Stimulated activated CD4-positive, alpha-beta T cell treated with anti-CD3 and anti-CD28 coated beads, Interleukin-1b, Interleukin-23, amount 100 ng/mL, for 4 hours (primary cell): ENCODE measurements at places on chromosomes 11 and 22.

GRCh38 chr11:81993755-81994154 is 739.9 kb downstream of the FAM181B start:
- no peak for DNase-seq

DNA sequence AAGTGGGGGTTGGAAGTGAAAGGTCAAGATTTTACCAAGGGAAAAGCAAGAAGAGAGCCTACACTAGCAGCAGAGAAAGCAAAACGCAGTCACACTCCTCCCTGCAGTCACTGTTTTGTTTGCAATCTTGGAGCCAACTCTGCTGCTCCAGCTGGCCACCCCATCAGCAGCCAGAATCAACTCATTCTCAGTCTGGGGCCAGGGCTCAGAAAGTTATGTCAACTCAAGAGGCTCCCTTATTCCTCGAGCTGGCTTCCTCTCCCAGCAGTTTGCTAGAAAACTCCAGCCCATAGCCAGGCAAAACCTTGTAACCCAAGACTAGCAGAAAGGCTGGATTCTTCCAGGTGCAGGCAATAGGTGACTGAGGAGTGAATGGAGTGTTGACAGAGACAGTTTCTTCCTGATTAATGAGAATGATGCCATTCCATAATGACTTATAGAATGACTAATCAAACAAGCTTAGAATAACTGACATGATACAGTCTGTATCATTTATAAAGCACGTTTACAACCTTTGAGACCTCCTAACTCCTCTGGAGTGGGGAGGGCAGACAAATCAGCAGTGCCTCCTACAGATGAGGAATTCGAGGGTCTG is 53.4 kb downstream of the P4HA3 start:
- no peak for DNase-seq

DNA sequence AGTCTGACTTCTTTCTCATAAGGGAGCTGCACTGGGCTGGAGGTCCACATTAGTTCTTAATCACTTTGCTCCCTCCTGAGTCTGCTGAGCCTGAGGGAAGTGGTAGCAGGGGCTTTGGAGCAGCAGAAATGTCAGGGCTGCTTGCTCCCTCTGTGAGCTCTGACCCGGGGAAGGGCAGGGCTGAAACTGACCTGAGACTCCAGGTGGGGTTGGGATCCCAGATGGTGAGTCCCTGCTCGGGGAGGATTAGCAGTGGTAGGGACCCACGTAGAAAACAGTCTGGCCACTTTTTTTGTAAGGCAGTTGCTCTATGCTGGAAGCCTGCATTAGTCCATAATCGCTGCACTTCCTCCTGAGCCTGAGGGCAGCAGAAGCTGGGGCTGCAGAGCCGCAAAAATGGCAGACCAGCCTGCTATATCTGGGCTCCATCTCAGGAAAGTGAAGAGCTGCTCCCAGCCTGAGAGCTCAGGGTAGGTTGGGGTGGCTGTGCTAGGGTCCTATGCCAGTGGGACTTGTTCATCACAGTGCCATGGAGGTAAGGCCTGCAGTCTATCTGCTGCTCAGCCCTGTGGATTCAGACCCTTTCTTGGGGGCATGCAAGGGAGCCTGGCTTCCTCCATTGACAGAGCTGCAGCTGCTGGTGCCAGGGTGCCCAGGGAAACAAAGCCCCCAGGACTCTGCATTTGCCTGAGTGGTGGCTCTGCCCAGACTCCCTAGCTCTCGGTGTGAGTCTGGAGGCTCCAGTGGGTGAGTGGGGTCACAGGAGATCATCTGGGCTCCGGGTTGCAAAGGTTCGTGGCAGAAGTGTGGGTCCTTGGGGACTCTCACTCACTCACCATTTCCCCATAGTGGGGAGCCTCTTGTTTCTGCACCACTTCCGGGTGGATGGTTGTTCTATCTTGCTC is 854.3 kb downstream of the LUZP2 start:
- no peak for DNase-seq

- no peak for DNase-seq
These were observed 654.2 kb downstream of the NELL1 start for GRCh38 chr11:21323617-21324016.

GRCh38 chr11:108221911-108222573 is 396 bp downstream of the NPAT start:
- DNase-seq: no peak

DNA sequence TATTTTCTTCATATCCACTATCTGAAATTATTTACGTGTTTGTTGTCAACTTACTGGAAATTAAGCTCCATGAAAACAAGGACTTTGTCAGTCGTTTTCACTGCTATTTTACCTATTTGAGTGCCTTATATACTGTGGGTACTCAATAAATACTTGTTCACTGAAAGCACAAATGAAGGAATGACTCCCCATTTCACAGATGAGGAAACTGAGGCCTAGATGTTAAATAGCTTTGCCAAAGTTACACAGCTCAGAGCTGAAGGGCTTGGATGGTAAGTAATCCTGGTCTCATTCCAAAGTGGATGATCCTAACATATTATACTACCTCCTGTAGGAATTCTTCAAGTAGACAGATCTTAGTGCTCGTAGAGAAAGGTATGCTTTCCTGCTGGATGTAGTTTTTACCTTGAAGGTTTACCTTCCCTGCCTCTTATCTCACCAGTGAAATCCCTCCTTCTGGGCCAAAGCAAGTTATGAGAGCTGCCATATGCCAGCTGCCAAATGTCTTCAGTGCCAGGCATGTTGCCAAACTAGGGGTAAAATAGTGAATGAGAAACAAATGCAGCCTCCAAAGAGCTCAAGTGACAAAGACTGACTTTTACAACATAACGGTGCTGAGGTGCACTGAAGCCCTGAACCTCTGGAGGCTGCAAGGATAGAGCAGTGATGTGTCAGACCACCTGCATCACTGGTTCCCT is 129.7 kb downstream of the TRIM44 start:
- no peak for DNase-seq

- DNase-seq: no peak
These were observed 39.1 kb downstream of the B3GAT1 start for GRCh38 chr11:134372961-134373360.

GRCh38 chr11:118170882-118171268 is 5.6 kb downstream of the SCN2B start:
- DNase-seq: no peak

DNA sequence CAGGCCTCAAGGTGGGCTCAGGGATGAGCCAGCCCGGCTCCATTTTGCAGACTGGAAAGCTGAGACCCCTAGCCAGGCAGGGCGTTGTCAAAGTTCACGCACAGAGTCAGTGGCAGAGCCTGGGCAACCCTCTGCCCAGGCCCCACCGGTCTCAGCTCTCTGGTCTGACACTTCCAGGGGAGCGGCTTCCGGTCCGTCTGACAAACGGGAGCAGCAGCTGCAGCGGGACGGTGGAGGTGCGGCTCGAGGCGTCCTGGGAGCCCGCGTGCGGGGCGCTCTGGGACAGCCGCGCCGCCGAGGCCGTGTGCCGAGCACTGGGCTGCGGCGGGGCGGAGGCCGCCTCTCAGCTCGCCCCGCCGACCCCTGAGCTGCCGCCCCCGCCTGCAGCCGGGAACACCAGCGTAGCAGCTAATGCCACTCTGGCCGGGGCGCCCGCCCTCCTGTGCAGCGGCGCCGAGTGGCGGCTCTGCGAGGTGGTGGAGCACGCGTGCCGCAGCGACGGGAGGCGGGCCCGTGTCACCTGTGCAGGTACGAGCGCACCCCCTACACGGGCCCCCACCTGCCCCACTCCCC is 36.0 kb downstream of the CD6 start:
- DNase-seq: no peak

DNA sequence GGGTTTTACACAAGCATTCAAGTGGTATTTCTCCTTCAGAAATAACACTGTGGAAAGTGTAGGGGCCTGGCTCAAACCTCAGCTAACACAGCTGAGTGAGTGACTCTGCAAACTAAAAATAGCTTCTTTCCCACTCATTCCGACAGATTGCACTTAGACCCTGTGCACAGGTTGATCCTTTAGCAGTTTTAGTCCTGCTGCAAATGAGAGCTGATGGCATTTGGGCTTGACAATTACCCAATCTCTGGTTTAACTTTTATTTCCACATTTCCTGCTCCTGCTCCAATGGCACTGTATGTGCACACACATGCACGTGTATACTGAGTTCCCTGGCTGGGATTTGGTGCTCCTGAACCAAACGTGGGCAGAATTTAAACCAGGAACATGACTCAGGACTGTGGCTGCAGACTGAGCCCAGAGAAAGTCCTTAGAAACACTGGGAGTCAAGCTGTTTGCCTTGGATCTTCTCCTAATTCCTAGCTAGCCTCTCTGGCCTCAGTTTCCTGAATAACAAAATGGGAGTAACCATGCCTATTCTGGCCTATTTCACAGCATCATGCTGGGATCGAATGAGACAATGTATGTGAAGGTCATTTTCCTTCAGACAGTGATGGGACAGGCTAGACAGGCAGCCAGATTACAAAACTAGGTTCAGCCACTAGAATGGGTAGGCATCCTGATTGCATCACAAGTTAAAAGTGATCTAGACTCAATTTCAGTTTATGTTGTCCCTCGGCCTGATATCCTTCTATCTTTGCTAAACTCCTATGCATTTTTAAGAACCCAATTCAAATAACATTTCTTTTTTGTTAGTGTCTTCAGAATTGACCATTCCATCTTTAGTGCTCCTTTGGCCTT is 58.2 kb downstream of the SERGEF start:
- no peak for DNase-seq

DNA sequence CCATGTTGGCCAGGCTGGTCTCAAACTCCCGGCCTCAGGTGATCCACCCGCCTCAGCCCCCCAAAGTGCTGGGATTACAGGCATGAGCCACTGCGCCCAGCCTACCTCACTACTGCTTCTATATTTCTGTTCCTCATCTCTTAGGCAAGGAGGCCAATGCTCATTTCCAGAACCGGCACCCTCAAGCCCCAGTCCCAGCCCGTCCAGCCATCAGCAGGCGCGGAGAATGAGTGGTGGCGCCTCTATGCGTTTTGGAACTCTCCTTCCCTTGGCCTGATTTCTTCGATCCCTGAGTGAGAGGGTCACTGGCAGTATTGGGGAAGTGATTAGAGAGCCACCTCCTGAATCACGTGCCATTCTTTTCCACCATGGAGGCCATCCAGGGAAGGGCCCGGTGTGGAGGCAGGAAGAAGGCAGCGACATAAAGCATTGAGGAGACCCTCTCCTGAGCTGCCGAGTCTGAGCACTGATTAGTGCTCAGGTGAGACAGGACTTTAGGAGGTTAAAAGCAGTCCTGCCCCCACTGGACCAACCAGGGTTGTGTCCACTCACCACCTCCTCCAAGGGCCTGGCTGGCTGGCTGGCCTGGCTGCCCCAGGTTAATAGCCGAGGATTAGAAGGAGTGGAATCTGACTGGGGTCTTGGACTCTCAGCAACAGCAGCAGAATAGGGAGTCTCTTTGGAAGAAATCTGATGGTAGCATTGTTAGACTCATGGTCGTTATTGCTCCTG is 8.7 kb downstream of the GRIK4 start:
- DNase-seq: no peak
